ENCODE measurements at places on chromosomes 5 and 9.
A peak's percentile ranks its signal among the peaks of the same experiment; 100 is the strongest.

GRCh38 chr9:90546200-90546599 is 96.4 kb downstream of the DIRAS2 start:
- no peak for DNase-seq

DNA sequence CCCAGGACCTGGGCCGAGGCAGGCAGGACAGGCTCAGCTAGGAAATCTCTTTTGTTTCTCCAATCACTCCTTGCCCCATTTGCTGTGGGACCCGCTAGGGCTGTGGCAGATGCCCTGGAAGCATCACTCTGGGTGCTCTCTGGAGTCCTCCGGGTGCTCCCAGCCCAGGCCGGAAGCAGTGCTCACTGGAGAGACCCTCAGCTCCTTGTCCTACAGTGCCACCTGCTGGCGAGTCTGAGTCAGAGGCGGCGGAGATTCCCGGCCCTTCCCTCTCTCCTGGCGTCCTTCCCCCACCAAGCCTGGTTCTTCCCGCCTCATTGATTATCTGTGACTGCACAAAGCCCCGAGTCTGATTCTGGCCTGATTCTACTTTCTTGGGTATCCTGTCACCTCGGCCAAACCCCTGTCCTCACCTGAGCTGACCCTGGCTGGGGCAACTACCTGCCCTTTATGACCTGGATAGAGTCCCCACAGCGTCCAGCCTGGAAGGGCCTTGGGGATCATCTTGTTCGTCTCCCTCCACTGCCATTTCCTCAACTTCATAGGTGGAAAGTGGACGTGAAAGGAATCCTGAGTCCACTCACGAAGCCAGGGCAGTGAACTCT is 7.3 kb upstream of the BARHL1 start:
- DNase-seq = peak; percentile 68

DNA sequence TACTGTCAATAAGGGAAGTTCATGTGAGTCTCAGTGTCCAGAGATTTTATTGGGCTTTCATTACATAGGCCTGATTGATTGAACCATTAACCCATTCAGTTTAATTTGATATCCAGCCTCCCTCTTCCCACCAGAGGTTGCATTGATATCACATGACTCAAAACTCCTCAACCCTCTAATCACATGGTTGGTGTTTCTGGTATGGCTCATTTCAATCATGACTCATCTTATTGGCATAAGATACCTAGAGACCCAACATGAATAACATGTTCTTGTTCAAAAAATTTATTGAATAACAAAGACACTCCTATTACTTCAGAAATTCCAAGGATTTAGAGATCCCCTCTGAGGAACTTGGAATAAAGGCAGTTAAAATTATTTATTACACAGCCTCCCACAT is 982.2 kb downstream of the TLE1 start:
- no peak for DNase-seq

DNA sequence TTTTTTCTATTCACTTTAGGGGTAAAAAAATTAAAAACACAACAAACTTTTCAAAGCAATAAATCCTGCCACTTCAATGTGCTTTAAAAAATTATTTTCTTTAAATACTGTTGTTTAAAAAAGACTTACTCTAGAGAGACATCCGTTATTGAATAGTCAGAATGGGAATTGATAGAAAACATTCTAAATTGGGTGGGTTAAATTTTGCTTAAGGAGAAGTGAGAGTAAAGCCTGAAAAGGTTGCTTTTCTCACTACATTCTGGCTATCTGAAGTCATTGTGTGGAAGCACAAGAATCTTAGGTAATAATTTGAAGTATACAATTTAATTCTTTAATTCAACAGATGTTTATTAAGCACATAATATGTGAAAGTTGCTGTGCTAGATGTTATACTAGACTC is 509.3 kb downstream of the NR2F1-AS1 start:
- DNase-seq = no peak

GRCh38 chr9:93184432-93185265 is 710 bp downstream of the WNK2 start:
- DNase-seq = no peak

- DNase-seq = no peak
Measured at GRCh38 chr9:87455407-87455806, 42.3 kb upstream of the DAPK1 start.

- DNase-seq = no peak
Measured at GRCh38 chr5:150694612-150695011, 6.2 kb downstream of the RBM22 start.

DNA sequence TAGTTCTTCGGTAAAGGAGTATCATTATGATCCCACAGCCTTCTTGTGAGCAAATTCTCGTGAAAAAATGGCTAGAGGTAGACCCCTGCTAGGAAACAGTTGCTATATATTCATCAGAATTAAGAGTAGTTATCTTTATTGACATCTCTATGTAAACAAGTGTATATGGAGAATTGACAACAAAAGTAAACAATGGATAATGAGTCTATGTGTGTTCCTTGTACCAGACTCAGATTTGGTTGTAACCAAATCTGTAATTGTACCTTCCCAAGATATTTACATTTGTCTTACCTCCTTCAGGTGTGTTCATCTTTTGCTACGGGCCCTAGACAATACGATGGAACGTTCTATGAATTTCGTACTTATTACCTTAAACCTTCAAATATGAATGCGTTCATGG is 2.1 kb downstream of the NIPSNAP3B start:
- DNase-seq = no peak

DNA sequence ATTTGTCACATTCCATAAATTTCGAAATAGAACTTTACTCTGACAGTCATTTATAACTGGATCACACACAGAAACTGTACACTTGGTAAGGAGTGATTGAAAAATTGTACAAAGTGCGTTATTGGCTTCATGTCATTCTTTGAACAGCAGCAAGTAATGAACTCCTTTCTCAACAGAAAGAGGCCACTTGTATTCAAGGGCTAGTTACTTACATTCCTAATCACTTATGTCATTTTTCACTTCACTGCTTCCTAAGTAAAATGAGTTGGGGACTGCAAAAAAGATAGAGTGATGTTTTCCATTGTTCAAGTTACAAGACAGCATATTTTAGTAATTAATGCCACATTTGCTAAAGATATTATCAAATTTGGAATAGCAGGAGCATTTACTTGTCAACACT is 893.2 kb downstream of the DTWD2 start:
- DNase-seq = no peak

DNA sequence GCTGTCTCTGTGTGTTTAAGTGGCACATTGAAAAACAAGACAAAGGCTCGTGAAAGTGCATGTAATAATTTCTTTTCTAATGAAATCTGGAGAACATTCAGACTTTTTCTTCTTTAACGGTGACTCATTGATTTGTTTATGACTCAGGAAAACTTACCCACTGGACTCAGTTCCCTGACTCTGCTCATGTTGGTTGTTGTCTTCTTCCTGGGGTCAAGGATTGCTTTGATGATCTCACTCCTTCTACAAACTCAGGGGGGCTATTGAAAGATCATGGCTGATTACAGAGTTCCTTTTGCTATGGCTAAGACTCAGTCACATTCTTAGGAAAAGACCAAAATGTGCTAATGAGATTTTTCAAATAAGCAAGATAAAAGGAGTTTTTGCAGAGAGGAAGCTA is 141.1 kb upstream of the DAP start:
- DNase-seq = no peak

- no peak for DNase-seq
Measured at GRCh38 chr5:15887093-15887492, 292.5 kb downstream of the MARCHF11 start.

- no peak for DNase-seq
Measured at GRCh38 chr9:94867842-94868312, 141.4 kb downstream of the AOPEP start.

- DNase-seq = no peak
Measured at GRCh38 chr5:72244862-72245371, 75.1 kb downstream of the MRPS27 start.

- DNase-seq = no peak
Measured at GRCh38 chr9:125694478-125694877, 12.5 kb downstream of the MAPKAP1 start.
